Renal pelvis (tissue), 12 donors: ENCODE measurements at places on chromosomes 7 and 10. TPM values are rescaled to one million over a fixed set of nuclear protein-coding genes. Genes with fewer than 3 reads are reported as not detected.

DNA sequence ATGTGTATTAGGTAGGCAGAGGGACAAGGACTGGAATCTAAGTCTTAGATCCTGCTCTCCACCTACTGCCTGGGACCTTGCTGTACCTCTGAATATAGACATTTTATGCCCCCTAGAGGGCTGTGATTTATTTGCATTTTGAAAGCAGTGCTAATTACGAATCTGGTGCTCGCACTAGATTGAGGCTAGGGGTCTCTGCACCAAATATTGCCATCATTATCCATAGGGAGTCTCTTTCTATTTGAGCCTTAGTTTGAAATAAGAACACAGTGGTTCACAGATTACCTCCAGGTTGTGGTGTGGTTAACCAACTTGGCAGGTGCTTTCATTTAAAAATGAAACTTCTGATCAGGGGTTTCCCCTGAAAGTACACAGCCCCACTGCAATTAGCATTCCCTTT, 41.8 kb downstream of the CNNM1 start:
- DNase-seq: peak; percentile 19

GRCh38 chr10:103676851-103677417, 178.4 kb downstream of the SH3PXD2A start:
- DNase-seq: no peak

RBM20 gene
- 8.3 TPM for polyA plus RNA-seq

GRCh38 chr7:115004121-115004520, 82.2 kb downstream of the MDFIC start:
- no peak for DNase-seq

DNA sequence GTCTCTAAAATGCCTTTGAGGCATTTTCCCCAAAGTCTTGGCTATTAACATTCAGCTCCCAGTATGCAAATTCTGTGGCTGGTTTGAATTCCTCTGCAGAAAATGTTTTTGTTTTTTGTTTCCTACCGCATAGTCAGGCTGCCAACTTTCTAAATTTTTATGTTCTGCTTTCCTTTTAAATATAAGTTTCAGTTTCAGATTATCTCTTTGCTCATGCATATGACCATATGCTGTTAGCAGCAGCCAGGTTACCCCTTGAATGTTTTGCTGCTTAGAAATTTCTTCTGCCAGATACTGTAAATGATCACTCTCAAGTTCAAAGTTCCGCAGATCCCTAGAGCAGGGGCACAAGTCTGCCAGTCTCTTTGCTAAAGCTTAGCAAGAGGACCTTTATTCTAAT, 96.9 kb downstream of the PLPP4 start:
- DNase-seq: no peak

ATXN7L1 gene
- 13.8 TPM for polyA plus RNA-seq

DNA sequence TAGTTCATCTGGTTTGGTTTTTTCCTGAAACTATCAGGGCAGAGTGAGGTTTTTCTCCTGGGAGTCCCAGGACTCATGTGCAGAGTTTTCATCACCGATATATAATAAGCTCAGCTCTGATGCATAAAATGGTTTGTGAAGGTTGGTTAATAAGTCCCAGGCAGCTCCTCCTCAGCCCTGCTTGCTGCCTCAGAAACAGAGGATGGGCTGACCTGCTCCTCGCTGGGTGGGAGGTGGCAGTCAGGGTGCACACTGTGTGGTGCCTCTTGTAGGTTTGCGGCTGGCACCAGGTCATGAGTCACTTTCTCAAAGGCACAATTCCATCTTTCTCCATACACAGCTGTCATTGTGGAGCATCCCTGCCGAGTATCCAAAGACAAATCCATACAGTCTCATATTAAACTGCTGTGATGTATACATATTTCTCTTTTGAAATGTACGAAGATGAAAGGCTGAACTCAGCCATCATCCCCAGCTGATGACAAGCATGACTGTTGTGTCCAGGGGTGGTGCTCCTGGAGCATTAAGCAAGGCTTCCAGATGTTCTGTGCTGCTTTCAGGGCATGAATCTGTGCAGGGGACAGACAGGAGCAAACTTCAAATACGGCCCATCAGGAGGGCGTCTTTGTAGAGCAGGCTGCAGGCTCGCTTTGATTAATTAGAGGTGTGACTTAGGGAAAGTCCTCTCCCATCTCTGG, 125.7 kb upstream of the NPS start:
- DNase-seq: no peak

DNA sequence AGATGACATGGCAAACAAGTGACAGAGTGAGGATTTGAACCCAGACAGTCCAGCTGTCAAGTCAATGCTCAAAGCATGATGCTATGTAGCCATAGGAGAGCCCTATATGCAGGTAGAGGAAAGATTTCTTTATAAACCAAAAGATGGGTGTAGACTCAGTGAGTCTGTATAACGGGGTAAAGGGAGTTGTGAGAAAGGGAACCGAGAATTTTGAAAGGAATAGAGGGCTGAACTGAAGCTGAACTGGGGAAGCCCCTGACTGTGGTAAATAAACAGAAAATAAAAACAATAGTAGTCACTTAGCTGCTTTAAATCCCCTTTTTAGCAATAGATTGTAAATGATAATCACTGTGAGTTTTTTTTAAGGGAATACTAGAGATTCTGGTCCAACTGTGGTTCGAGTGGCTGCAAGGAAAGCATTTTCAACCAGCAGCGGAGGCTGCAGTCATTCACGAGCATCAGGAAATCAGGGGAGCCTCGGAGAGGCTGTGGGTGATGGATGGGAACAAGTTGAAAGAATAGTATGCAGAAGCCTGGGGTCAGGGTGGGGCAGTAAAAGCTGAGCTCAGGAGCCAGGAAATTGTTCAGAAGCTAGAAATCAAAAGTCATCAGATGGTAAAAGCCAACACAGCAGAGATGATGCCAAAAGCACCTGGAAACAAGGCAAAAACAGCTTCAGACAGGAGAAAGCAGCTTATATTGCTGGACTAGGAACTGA, 393.5 kb downstream of the GFRA1 start:
- no peak for DNase-seq

DNA sequence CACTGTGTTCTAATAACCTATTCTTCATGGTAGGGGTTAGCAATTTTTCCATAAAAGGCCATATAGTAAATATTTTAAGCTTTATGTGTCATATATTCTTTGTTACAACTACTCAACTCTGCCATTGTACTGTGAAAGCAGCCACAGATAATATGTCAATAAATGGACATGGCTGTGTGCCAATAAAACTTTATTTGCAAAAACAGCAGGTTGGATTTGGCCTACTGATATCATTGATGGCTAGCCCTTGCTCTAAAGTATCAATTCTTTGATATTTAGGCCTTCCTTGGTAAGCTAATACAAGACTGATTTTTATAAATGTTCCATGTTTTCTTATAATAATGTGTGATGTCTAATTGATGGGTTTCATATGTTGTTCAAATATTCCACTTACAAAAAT, 77.2 kb upstream of the OPALIN start:
- DNase-seq: no peak

OR2A1 gene
- 1.2 TPM for polyA plus RNA-seq

DNA sequence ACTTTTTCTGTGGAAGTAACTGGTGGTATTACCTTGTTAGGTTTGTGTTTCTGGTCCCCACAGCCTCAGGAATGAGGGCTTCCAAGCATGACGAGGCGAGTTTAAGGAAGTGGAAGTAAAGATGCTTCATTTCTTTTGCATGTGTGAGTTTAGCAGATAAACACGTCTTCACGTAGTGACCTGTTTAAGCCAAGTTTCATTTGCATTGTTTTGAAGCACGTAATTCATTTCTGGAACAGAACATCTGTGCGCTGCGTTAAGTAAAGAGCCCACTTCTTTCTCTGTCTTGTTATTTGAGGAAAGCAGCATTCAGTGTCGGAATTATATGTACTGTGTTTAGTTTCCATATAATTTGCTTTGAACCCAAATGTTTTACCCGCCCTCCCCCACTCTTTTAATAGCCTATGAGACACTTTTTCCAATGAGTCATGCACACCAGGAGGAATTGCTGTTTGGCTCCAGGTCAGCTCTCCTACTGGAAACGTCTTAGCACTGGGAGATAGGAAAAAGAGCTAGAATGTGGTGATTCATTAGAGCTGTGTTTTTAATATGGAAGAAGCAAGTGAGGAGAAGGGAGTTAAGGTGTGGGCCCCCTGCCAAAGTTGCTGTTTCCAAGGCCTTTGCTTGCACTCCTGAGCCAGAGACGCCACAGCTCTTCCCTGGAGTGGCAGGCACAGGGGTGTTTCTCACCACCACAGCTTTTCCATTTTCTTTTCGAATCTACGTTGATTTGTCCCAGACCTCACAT, 36.7 kb downstream of the BTBD16 start:
- no peak for DNase-seq

NOS3 gene
- 11.0 TPM for polyA plus RNA-seq

GRCh38 chr7:30684351-30684750, 2.1 kb upstream of the CRHR2 start:
- no peak for DNase-seq

ABCB1 gene
- 20.3 TPM for polyA plus RNA-seq

- DNase-seq: peak; percentile 42
Measured at GRCh38 chr10:110226926-110227641, 19.7 kb downstream of the MXI1 start.

STYXL1 gene
- 40.4 TPM for polyA plus RNA-seq

- DNase-seq: no peak
Measured at GRCh38 chr7:36653663-36654355, 70.5 kb downstream of the AOAH start.

DNA sequence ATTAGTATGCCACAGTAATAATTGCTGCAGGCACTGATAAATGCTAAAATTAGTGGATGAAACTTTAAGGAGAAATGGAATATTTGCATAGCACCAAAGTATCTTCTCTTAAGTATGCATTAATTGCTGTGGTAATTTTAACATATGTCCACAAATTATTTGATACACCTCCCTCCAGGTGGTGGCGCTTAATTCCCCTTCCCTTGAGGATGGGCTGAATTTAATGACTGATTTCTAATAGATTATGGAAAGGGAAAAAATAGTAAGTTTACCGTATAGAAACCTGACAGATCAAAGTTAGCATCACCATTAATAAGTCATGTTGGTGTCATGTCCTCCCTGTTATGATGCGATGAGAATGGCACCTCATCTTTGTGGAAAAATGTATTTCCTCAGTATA, 519.2 kb downstream of the TFEC start:
- no peak for DNase-seq

ABLIM1 gene
- 108 TPM for polyA plus RNA-seq

- DNase-seq: peak; percentile 60
Measured at GRCh38 chr7:158587162-158588084, at the start of gene PTPRN2. PTPRN2 (minus strand) TSS chr7:158587823.

GRCh38 chr7:132276976-132277725, 299.1 kb downstream of the PLXNA4 start:
- peak; percentile 26 for DNase-seq

STEAP4 gene
- 0.14 TPM for polyA plus RNA-seq

- DNase-seq: no peak
Measured at GRCh38 chr7:157016024-157016351, 5.5 kb upstream of the MNX1 start.

DNA sequence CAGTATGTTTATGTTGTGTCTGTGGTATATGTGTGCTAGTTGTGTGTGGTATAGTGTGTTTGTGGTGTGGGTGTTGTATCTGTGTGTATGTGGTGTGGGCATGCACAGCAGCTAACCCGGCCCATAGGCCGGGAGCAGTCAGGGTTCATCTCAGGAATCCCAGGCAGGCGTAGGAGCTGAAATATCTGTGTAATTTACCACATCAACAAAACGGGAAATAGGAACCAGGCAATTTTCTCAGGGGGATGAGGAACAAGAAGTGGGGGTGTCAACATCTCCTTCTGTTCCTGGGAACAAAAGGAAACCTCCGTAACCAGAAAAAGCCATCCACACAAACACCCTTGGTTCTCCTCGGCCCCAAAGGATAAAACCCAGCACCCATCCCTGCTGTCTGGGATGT, 24.5 kb upstream of the ZNF488 start:
- no peak for DNase-seq

DNA sequence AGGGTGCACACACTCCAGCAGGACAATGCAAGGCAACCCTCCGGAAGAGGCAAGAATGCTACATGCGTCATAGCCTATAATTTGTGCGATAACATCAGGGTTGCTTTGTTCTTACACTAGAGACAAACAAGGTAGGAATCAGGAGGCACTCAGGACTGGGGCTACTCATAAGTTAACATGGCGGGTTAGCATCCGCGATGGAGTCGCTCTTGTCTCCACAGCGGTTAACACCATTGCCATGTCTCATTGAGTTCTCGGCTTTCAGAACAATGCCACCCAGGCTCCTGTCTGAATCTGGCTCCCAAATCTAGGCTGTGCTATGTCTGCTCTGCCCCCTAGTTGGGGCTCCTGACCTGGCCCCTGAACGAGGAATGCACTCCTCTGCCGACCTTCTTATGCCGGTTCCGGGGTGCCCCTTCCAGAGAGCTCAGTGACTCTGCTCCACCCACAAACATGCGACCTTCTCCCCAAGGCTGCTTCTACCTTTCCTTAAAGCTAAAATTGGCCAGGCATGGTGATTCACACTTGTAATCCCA, 24.9 kb upstream of the SLF2 start:
- DNase-seq: no peak
